ENCODE measurements at places on chromosomes 6 and 20.

GRCh38 chr6:29875257-29875656, 47.6 kb downstream of the HLA-G start:
- no peak for DNase-seq

- DNase-seq: no peak
Measured at GRCh38 chr20:32382102-32382950, 24.2 kb downstream of the ASXL1 start.

DNA sequence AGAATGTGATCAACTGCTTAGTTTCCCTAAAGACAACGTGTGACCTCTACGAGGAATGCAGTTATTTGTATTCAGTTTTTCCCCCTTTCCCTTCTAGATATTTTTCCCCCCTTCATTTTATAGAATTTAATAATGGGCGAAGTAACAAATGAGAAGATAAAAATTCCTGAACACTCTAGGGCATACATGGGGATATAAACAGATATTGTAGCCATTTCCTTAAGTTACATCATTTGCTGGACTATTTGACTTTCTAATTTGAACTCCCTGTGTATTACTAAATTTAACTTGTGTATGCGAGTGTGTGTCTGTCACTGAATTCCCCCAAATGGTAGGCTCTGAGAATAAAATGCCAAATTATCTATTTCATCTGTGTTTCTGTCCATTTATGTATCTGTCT, 99.0 kb upstream of the ZFP64 start:
- no peak for DNase-seq

- no peak for DNase-seq
Measured at GRCh38 chr6:9360881-9361280, 925.5 kb upstream of the SLC35B3 start.

DNA sequence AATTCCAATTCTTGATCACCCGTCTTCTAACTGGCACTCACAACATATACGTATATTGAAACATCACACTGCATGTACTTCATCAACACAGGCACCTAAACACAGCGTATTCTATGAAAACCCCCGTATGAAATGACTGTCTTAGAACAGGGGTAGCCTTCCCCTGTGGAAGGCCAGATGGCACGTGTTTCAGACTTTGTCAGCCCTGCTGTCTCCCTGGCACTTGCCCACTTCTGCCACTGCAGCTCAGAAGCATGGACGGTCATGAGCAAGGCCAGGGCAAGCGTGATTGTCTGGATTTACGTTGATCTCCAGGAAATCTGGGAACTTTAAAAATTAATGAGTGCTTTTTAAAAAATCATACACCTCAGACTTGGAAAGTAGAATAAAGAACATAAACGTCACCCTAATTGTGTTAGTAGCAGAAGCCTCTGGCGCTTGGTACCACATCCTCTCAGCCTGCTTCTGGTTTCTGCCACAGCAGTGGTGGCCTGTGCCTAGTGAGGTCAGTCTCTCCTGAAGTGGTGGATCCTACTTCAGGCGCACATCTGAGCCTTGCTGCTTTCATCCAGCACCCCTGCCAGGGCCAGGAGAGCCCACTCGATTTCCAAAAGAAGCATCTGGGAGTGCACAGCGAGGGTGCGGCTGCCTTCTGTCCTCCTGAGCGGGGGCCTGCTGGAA, 18.3 kb downstream of the PDE10A start:
- DNase-seq: no peak

- no peak for DNase-seq
Measured at GRCh38 chr20:728256-728944, 39.9 kb downstream of the SLC52A3 start.

DNA sequence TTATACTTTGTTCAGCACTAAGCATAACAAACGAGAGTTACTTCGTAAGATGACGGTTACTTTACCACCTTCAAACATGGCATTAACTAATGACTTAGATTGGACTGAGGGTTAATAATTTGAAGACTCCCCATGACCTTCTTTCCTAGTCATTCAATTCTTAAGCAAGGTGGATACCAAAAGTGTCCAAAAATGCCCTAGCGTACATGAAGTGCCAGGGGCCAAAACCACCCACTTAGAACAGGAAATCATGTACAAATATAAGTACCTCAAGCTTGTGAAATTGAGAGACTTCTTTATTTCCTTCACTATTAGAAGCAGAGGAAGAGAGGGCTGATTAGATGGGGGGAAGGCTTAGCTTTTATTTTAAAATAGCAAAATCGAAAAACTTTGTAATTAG, 166.4 kb downstream of the ATXN1 start:
- DNase-seq: no peak

DNA sequence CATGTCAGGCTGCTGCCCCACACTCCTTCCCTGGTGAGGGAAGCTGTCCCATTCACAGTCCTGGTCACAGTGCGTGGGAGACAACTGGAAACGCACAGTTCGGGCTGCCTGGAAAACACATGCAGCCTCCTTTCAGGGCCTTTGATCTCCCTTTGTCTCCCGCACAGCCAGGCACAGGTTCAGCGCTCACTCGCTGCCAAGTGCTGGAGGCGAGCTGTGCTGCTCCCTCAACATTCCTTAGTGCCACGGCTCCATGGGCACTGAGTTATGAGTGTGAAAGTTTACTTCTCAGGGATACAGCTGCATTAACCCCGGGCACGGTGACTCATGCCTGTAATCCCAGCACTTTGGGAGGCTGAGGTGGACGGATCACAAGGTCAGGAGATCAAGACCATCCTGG, 9.1 kb downstream of the YTHDF1 start:
- DNase-seq: no peak

- DNase-seq: no peak
Measured at GRCh38 chr6:73742433-73742832, 46.4 kb downstream of the CD109 start.

GRCh38 chr6:159608961-159609651, 83.9 kb downstream of the SOD2 start:
- no peak for DNase-seq

GRCh38 chr6:35543459-35544193, 30.9 kb upstream of the TULP1 start:
- DNase-seq: no peak

GRCh38 chr6:149392093-149392492, 8.0 kb upstream of the SUMO4 start:
- DNase-seq: no peak

DNA sequence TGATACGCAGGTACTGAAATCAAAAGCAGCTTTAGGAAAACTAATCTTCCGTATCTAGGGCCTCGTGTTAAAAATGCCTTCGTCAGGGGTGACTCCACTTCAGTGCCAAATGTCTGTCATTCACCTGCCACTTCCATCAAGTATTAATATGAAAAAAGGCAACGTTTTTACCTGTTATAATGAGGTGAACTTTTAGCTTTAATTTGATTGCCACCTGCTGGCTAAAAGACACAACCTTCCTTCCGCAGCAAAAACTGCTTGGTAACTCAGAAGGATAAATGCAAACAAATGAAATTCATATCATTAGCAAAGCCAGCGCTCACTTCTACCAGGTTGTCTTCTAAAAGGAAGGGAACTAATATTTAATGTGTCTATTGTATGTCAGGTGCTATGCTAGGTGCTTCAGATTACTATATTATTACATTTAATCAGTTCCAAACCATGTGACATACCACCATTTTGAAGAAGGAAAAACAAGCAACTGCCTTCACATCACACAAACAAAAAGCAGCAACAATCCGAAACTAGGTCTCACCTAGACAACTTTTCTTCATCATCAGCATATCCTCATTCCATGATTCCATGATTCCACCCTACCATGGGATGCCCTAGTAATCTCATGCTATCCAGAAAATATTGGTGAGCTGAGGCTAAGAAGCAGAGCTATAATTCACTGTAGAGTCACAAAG, 20.6 kb upstream of the ARHGAP18 start:
- DNase-seq: no peak

DNA sequence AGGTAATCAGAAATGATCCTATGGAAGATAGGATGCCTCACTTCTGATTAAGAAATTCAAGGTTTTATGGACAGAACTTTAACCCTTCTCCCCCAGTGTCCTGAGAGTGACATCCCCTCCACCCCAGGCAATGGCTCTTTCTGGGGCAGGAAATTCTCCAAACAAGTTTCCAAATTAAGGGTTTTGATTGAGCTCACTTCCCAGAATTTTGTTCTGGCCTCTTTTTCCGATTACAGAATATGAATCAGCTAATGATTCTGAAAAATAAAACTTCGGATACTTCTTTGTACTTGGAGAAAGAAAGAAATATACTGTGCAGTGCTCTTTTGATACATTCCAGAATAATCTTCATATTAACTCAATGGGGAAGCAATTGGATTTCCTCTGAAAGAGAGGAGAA, 32.8 kb upstream of the TASP1 start:
- DNase-seq: no peak

DNA sequence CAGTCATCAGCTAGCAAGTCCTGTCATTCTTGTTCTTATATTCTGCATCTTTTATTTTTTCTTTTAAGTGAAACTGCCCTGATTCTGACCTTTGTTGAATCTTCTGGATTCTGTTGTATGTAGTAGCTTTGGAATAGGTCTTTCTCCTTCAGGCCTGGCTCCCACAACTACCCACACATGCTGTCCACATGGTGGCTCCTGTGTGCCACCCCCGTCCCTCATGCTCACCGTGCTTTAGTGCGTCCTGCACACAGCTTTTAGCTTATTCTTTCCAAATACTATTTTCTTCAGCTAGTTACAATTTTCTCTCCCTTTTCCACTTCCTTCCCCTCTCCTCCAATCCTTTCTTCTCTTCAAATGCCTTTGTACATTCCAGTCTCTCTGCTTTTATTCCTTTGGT, 61.8 kb downstream of the CTNNBL1 start:
- DNase-seq: no peak

- no peak for DNase-seq
Measured at GRCh38 chr6:160368670-160369069, 20.5 kb downstream of the SLC22A3 start.

DNA sequence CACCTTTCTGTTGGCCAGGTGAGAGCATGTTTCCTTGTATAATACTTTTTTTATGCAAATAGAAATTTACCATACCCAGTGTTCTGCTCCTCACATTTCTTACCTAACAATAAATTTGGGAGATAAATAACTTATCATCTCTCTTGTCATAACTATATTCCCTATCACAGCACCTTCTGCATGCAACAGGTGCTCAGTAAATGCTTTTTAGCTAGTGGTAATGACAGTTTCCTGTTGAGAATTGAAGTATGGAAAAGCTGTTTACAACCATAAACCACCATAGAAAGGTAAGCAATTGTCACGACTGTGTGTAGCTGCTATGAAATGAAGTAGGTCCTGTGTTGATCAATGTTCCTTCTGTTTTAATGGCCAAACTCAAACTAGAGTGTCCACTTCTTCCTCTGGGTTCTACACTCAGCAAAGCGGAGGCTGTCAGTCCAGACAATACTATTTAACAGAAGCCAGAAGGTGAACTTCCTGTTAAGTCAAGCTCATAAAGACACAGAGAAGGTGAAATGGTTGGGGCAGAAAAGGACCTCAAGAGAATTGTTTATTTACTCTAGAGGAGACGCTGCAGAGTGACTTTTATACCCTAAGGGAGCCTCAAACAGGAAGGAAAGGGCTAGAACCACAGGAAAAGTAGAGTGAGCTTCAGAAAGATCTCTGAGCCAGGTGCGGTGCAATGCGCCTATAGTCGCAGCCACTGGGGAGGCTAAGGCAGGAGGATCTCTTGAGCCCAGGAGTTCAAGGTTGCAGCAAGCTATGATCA, 84.0 kb upstream of the SLC22A16 start:
- DNase-seq: no peak

GRCh38 chr6:106084106-106084988, 1.8 kb upstream of the PRDM1 start:
- peak; percentile 89 for DNase-seq

GRCh38 chr6:16653226-16653625, 108.0 kb downstream of the ATXN1 start:
- no peak for DNase-seq

DNA sequence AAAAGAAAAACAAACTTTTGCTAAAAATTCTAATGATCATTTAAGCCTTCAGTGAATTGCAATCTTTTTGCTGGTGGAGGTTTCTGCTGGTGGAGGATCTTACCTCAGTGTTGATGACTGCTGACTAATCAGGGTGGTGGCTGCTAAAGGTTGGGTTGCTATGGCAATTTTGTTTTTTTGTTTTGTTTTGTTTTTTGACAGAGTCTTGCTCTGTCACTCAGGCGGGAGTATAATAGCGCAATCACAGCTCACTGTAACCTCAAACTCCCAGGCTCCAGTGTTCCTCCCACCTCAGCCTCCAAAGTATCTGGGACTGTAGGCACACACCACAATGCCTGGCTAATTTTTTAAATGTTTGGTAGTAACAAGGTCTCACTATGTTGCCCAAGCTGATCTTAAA, 94.7 kb downstream of the ANKRD6 start:
- DNase-seq: no peak

- no peak for DNase-seq
Measured at GRCh38 chr20:13060327-13060726, 51.6 kb downstream of the SPTLC3 start.

GRCh38 chr6:40499215-40499614, 87.9 kb downstream of the LRFN2 start:
- no peak for DNase-seq

- DNase-seq: no peak
Measured at GRCh38 chr6:29200767-29201662, 30.3 kb downstream of the OR2J2 start.

- no peak for DNase-seq
Measured at GRCh38 chr6:82178759-82179112, 68.8 kb downstream of the IBTK start.

- no peak for DNase-seq
Measured at GRCh38 chr20:7760247-7761031, 179.8 kb downstream of the HAO1 start.

DNA sequence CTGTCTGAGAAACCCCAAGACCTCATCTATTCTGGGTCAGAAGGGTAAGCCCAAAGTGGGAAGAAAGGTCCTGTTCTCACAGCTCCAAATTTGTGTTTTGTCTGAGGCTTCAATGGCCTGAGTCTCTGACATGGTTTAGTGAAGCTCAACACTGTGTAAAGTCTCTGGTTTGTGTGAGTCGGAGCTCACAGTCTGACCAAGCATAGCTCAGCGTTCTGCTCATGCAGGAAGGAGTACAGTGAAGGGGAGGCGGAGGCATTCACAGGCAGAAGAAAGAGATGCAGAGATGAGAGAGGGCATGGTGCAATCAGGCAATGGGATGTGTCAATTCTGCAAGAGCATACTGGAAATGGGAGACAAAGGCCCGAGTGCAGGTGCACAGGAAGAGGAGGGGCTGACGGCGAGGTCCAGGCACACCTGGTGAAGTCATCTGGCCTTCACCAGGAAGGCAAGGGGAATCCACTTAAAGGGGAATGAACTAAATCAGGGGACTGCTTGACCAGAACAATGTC, 463.0 kb upstream of the AGPAT4 start:
- DNase-seq: no peak
